Activated naive CD8-positive, alpha-beta T cell treated with anti-CD3 and anti-CD28 coated beads, Interleukin-2, amount 50 U/mL, for 16 hours (primary cell): ENCODE measurements at places on chromosomes 13 and 19.

DNA sequence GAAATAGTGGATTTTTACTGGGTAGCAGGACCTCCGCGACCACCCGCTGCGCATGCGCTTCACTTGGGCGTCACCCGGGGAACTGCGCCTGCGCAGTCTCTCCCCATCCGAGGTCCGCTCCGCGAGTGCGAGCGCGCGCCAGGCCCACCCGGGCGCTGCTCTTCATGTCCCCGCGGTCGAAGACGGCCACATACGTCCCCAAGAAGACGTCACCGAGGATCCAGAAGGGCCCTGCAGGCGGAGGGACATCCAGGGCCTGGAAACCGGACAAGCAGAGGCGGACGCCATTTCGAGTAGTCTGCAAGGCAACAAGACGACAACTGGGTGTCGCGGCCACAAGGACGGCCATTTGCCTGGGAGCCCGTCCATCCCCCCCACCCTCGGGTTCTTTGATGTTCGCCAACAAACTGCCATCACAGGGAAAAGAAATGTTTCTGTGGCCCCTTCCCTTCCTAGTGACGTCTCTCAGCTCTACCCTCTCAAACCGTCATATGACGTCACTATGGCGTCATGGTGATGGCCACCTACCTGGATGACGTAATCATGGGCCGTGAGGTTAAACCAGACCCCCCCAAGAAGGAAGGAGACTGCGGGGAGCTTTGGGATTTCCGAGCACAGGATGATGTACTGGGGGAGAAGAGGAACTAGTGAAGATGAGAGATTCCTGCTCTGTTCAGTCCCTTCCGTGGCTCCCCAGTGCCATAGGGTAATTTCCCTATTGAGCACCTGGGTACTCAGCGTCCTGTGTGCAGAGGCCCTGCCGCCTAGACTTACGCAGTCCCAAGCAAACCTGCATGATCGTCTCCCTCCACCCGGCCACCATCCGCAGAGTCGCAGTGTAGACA, 6.7 kb downstream of the NAPSA start:
- peak; percentile 38 for DNase-seq

DNA sequence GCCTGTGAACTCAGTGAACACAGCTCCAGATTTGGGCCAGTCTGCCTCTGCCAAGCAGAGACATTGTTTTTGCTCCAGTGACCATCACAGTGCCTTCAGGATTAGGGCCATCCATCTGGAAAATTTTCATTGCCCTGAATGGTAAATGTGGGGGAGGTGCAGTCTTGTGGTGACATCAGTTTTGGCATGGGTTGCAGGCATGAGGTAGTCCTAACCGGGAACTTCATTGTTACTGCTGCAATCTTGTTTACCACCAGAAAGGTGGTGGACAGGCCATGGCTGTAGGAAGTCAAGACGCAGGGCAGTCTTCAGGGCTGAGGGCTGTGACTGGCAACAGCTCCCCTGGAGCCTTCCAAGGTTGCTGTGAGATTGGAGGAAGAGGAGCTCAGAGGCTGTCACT, 55.2 kb downstream of the SPATA13 start:
- DNase-seq = no peak

DNA sequence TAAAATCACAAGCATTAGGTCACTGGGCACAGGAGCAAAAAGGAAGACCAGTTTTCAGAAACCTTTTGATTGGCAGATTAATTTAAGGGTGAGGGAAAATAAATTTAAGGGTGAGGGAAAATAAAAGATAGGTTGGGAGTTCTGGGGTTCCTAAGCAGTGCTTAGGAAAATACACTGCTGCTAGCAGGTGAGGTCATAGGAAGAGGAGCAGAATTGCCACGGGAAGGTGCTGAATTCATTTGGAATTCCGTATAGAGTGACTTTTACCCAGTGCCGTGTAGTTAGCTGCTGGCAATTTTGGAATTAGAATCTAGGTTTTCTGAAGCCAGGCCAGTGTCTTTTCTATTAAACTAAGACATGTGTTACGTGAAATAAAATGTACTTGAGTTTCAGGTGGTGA, 59.8 kb downstream of the DGKH start:
- DNase-seq = no peak

GRCh38 chr13:47119575-47120235, 222.9 kb upstream of the HTR2A start:
- DNase-seq = no peak

- DNase-seq = no peak
Measured at GRCh38 chr13:30830638-30830965, 75.5 kb upstream of the MEDAG start.

- no peak for DNase-seq
Measured at GRCh38 chr19:10412257-10412977, 7.9 kb upstream of the PDE4A start.

DNA sequence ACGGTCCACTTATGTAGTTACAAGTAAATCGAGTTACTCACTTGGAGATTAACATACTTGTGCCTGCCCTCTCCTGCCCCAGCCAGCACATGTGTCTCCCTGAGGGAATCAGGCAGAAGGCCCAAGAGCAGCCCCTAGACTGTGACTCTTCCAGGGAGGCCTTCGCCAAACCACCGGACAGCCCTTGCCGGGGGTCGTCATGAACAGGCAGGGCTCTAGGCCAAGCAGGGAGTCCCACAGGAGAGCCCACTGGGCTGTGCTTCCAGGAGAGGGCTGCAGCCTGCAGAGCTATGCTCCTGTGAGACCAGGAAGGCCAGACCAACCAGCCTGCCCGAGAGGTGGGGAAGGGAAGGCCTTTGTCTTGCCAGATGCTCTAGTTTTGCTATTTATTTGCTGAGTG, 283.3 kb downstream of the FOXO1 start:
- no peak for DNase-seq

DNA sequence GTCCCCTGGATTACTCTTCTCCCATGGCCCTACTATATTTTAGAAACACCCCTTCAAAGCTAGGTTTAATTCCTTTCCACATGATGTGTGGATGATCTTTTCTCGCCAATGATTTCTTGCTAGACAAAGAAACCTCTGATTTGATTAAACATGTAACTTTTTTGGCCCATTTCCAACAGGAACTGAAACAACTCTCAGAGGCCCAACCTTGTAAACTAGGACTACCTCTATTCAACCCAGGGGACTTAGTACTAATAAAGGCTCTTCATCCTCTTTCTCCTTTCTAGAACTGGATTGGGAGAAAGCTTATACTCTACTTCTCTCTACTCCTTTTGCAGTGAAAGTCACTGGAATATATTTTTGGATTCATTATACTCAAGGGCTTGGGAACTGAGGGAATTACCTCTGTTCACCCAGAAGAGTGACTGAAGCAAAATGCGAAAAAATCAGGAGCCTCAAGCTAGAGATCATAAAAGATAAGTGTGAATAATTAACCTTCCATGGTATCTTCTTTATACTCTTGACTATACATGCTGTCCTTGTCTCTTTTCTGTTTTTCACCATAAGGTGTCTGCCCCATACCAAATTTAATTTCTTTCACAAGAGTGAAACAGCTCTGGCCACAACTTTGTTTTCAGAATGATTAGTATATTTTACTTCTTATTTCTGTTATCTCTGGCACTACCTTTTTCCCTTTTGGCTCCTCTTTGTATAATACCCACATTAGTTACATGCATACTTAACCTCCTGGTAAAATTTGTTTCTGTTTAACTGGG, 977.6 kb downstream of the SLITRK5 start:
- no peak for DNase-seq
